ENCODE measurements at places on chromosomes 2 and 18. TPM values are rescaled to one million over a fixed set of nuclear protein-coding genes. Genes with fewer than 3 reads are reported as not detected.
A peak's percentile ranks its signal among the peaks of the same experiment; 100 is the strongest.

Gene GALNT13
- 6.2 TPM for total RNA-seq

Gene NOL4
- total RNA-seq: 0.38 TPM

Gene SLC30A3
- 0.24 TPM for total RNA-seq

Gene SLC16A14
- 5.9 TPM for total RNA-seq

Gene ASPRV1
- total RNA-seq: 1.7 TPM

Gene MC2R
- not detected for total RNA-seq

GRCh38 chr2:24971286-24971535 is 544 bp downstream of the DNAJC27 start:
- no peak for DNase-seq

DNA sequence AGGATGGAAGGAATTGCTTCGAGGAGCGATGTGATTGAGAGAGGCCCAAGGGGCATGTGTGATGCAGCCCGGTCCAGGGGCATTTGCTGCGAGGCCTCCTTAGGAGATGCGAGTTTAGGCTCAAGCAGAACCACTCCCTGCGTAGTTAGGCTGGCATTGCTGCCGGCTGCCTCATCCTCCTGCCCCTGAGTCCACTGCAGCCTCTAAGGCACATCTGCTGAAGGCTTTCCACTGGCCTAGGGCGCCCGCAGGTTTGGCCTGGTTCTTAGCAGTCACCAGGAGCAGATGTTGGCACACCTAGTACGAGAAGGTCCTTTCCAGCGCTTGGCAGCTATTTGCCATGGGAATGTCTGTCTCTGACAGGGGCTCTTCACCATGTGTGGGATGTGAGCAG is 20.7 kb downstream of the INPP5D start:
- peak; percentile 61 for DNase-seq

GRCh38 chr2:47208852-47209606 is 53.9 kb upstream of the STPG4 start:
- no peak for DNase-seq

GRCh38 chr2:236531996-236532395 is 37.6 kb upstream of the ACKR3 start:
- DNase-seq: no peak

- DNase-seq: no peak
Observed at GRCh38 chr2:107001062-107001461, 115.1 kb upstream of the ST6GAL2 start.

DNA sequence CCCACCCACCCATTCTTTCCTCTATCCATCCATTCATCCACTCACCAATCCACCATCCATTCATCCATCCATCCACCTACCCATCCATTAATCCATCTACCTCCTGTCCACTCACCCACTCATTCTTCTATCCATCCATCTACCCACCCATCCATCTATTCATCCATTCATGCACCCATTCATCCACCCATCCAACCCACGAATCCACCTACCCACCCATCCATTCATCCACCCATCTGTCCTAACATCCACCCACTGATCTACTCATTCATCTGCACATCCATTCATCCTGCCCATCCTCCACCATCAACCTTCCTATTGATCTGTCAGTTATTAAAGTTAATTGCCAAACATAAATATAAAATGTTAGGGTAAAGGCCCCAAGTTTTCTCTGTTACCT is 25.6 kb downstream of the LDLRAD4 start:
- no peak for DNase-seq

DNA sequence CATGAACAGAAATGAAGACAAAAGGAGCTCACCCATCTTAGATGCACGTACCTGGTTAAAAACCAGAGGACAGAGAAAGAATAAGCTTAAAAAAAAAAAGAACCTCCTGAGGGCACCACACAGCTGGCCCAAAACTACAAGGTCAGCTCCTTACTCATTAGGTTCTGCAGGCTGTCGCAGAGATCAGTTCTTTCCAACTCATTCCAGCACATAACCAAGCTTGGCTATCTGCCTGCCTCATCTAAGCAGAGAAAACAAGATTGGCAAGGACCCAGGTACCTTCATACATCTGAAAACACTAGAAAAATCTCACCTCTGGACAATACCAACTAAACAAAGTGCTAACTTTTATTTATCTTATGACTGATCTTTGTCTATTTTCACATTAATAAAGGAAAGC is 89.9 kb downstream of the NOL10 start:
- DNase-seq: no peak

DNA sequence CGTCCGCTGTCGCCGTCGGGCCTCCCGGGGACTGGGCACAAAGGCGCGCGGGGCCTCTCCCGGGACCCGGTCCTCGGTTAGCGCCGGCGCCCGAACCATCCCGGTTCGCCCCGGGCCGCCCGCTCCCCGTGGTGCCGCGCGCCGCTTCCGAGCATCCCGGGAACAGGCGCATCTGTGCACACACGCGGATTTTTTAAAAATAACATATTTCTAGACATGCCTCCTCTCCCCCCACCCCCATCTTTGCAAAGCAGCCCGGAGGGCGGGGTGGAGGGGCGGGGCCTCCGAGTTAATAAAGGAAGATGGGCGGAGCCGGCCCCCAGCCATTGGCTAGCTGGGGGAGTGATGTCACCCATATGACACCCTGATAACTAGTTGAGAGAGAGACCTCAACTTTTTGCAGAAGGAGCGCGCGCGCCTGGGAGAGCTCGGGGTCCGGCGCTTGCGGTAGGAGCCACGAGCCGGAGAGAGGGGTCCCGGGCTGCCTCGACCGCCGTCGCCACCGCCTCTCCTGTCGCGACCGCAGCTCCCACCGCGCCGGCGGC is at the start of gene SOX11:
SOX11 (plus strand) TSS at position 400 of the 545 bp plus-strand sequence. CDS start 338 bp downstream, outside the sequence.
- no peak for DNase-seq

DNA sequence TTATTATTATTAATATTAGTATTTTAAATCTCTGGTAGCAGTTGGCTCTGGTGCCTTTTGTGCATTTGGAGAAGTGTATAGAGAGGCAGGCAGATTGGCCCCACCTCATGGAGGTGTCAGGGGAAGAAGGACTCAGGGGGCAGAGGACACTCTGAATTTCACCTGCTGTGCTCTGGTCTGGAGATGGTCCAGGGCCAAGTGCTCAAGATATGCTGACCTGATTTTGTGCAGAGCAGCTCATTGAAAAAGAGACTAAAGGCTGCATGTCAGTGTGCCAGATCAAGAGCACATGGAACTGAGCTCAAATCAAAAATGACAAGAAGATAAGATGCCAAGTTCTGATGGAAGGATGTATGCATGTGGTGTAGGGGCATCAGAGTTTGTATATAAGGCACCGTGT is 323.6 kb upstream of the TNP1 start:
- no peak for DNase-seq

- DNase-seq: no peak
Observed at GRCh38 chr2:7857904-7858303, 824.0 kb upstream of the ID2 start.

GRCh38 chr2:74558284-74559230 is 4.0 kb downstream of the DOK1 start:
- DNase-seq: no peak

DNA sequence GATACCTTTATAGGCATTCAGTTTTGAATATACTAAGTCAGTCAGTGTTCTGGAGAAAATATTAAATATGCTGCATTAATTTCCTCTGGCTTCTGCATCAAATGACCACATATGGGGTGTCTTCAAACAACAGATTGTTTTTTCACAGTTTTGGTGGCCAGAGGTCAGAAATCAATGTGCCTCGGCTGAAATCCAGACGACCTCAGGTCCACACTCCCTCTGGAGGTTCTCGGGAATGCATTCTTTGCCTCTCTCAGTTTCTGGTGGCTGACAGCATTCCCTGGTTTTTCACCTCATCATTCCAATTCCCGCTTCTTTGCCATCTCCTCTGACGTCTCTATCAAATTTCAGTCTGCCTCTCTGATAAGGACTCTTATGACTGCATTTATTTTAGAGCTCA is 142.3 kb downstream of the ZNF407 start:
- no peak for DNase-seq

DNA sequence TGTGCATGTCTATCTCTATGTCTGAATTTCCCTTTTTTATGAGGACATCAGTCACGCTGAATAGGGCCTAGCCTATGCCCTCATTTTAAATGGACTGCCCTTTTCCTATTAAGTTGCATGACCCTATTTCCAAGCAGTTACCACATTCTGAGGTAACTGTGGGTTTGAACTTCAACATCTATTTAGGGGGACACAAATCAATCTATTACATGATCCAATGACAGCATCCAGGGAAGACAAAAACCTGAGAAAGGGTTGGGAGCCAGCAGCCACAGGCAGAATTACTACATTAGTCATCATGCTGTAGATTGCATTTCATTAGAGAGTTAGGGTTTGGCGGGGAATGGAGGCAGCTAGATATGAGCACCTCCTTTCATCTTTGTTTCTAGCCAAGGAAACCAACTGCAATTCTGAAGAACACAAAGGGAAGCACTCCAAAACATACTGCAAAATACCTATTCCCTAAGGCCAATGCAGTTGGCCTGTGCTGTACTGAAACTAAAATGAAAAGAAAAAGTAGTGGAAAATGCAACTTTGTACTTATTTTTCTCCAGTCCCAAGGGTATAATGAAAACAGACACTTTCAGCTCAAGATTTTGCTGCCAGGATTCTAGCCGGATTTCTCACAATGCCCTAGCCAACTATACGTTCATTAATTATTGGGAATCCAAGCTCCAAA is 40.4 kb upstream of the C1D start:
- no peak for DNase-seq

DNA sequence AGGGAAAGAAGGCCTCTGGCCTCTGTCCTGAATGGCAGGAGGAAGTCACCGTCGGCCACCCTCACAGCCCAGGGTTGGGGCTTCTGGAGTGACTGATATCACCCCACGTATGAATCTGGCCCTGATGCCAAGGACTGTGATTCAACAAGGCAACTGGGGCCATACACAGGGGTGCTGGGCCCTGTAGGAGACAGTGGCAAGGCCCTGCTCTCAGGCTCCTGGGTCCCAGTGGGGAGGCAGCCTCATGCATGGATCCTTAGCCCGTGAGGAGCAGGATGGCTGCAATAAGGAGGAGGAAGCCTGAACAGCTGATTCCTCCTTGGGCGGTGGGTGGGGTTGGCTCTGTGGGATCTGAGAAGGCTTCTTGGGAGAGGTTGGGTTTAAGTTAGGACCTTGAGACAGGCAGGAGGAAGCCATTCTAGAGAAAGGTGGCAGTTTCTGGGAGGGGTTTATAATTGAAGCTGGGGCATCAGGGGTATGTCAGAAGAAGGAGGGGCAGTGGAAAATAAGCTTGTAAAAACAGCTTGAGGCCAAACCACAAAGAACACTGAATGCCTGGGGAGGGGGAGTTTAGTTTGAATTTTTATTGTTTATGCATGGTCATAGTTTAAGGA is 42.8 kb upstream of the LAPTM4A start:
- no peak for DNase-seq

GRCh38 chr18:58114766-58115165 is 70.7 kb downstream of the NEDD4L start:
- no peak for DNase-seq

GRCh38 chr2:43493954-43494353 is 101.9 kb downstream of the THADA start:
- no peak for DNase-seq

GRCh38 chr2:199922856-199923255 is 11.8 kb downstream of the C2orf69 start:
- DNase-seq: no peak

DNA sequence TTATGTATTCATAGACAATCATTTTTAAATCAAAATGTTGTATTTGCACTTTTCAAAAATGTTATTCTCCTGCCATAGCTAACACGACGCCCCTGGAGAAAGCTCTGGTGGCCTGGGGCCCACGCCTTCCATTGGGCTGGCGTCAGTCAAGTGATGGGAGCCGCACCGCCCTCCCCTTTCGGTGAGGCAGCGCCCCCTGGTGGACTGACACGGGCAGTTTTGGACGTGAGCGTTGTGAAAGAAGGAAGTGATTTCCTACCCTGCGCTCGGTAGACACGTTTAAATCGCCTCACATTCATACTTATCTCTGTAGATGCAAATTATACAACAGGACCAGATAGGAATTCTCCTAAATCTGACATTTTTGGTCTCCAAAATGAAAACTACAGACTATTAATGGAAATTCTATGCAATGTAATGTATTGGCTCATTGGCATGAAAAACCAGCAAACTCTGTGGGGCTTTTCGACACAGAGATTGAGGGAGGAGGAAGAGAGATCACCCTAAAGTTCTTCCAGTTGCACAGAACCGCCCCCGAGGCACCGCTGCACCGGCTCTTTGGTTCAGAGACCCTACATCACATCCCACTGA is 326.2 kb upstream of the SOX11 start:
- peak; percentile 83 for DNase-seq

DNA sequence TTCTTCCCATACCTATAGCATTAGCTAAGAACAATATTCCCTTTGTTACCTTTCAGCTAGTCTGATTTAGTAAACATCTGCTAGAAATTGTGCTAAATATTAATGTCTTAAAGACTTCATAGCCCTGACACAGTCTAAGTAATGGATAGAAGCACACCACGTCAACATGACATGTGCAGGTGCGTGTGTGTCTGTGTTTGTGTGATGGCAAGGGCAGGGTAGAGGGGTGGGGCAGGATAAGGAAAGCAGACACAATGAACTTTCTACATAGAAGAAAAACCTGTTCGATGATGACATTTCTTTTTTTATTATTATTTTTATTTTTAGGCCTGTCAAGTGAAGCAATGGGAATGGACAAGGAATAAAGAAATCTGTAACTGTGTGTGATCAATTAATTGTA is 223.3 kb downstream of the NOL4 start:
- DNase-seq: no peak

- no peak for DNase-seq
Observed at GRCh38 chr2:238811759-238812158, 36.1 kb upstream of the TWIST2 start.

DNA sequence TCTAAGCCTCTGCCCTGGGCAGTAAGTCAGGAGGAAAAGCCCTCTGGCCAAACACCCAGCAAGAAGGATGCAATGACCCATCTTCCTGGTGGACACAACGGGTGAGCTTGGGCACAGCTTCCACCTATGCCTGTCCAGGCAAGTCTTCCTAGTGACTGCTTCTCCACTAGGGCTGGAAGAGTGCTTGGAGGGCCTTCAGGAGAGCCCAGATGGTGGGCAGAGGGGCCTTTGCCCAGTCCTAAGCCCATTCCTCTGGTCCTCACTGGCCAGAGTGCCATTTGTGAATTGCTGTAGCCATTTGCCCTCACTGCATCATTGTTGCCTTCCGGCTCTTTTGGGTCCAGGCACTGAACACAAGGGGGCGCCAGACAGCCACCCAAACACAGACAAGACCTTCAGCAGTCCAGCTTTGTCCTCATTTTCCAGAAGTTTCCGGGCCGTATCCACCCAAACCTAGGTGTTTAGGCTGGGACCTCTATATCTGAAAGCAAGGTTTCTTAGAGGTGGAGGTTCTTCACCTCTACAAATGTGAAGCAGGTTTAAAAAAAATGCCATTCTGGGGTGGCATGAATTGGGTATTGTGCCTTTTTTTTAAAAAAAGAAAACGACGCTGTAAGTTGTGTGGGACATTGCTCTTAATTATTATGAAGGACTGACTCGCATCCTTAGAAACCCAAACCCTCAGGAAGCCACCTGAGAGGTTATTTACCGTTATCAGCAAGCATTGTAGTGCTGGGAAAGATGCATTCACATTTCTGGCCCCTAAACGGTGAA is 29.5 kb downstream of the PAX8 start:
- peak; percentile 94 for DNase-seq

DNA sequence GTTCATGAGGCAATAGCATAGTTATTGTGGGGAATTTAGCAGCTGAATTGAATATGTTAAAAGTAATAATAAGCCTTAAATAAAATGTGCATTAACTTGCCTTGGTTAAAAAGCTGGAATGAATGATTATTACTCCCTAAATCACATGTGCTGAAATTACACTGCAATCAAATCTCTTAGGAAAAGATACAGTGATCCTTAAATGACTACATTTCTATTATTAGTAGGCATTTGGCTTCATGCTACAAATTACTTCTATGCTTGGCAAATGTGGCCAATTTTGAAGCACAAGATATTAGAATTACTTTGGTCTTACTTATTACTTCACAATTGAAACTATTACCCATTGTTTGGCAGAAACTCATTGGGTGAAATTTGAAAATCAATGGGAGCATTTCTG is 5.4 kb downstream of the RND3 start:
- no peak for DNase-seq
